ENCODE measurements at places on chromosomes 11 and 22.

- no peak for DNase-seq
Measured at GRCh38 chr11:132408877-132409276, 1038.5 kb downstream of the NTM start.

GRCh38 chr22:36256478-36256877 lies 3.5 kb downstream of the APOL1 start:
- no peak for DNase-seq

DNA sequence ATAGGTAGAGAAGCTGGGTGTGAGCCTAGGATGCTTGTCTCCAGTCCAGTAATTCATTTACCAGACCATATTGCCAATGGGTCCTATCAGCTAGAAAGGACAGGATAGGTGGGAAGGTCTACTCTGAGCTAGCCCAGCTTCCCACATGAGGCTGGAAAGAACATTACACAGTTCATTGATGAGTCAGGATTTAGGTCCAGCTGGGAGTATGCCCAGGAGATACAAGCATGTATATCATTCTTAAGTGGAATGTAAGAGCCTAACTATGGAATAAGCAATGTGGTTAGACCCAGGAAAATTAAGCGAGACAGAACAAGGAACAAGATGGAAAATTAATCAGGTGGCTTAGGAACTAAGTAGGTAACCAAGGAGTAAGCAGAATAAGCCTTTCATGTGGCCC lies 59.0 kb upstream of the TBCEL start:
- DNase-seq, result no peak

- no peak for DNase-seq
Measured at GRCh38 chr11:100182927-100183326, 504.2 kb upstream of the ARHGAP42 start.

GRCh38 chr11:124865181-124865901 lies at the start of gene ROBO3:
Gene ROBO3 (plus strand): TSS chr11:124865432. CDS start chr11:124865578, 146 bp downstream.
- DNase-seq, result no peak

DNA sequence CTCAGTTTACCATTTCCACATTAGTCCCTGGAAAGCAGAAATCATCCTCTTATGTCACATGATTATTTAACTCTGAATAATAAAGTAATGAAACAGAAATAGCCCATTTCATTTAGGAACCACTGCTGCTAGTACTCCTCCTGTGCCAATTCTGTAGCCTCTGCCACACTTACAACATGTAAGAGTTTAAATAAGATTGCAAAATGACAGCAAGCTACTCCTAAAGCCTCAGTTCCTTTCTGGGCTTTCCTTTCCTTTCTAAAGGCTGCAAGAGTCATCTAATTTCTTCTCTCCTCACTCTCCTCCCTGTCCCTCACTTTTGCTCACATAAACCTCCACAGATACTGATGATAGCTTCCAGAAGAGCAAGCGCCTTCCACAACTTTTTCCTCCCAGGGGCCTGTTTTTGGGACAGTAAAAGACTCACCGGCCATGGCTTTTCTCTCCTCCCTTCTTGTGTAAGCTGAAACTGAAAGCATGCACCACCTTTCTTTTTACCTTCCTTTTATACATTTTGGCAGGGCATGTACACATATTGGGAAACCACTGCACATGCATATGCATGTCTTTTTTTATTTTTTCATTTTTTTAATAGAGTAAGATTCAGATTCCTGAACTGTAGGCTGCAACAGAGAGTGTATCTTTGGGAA lies 38.5 kb downstream of the CARD18 start:
- no peak for DNase-seq

DNA sequence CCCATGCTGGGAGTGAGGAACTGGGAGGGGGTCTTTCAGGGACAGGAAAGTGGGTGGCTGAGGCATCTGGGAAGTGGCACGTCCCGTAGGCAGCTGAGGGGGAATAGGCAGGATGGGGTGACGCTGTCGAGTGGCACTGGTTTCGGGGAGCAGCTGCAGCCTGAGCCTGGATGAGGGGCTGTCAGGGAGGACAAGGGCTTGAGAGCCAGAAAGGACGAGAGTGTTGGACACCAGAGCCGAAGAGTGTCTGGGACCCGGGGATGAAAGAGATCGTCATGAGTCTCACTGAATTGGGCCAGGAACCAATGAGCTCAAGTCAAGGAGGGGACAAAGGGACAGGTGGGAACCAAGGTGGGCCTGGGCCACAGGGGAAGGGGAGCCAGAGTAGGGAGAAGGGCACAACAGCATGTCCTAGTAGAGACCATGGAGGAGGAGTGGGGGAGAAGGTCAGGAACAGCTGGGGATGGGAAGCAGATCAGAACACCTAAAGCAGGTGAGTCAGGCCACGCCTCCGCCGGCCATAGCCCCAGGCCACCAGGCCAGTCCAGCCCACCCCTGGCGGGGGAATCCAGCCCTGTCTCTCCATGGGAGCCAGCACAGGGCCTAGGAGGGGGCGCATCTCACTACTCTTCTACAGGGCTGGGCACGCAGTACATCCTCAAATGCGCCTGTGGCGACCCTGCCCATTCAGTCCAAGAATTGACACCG lies 4.2 kb downstream of the RAB3IL1 start:
- DNase-seq, result no peak

DNA sequence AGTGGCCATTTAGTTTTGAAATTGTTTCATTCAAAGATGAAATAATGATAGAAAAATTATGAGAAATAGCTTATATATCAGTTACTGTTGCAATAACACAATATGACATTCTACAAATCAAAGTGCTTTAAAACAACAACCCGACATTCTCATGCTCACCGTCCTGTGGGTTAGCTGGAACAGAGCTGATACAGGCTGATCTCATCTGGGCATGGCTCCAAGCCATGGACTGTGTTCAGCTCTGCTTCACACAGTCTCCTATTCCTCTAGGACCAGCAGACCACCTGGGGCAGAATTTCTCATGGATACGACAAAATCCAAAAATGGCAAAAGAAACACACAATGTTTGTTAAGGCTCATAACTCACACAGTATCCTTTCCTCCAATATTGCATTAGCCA lies 178.6 kb downstream of the CNTN5 start:
- no peak for DNase-seq

- no peak for DNase-seq
Measured at GRCh38 chr11:133692126-133692934, 153.0 kb downstream of the SPATA19 start.

GRCh38 chr22:41713004-41713403 lies 13.7 kb downstream of the MEI1 start:
- DNase-seq, result no peak

DNA sequence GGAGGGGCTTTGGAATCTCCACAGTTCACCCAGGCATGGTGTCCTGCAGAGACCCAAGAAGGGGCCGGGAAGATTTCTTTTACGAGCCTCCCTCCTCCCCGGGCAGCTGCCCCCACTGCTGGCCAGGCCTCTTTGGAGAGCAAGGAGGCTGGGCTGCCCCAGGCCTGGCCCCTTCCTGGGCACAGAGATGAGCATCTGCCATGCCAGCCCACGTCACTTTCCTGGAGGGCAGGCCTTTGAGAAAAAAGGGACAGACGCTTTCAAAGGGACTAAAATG lies 60.5 kb upstream of the FGF3 start:
- no peak for DNase-seq

DNA sequence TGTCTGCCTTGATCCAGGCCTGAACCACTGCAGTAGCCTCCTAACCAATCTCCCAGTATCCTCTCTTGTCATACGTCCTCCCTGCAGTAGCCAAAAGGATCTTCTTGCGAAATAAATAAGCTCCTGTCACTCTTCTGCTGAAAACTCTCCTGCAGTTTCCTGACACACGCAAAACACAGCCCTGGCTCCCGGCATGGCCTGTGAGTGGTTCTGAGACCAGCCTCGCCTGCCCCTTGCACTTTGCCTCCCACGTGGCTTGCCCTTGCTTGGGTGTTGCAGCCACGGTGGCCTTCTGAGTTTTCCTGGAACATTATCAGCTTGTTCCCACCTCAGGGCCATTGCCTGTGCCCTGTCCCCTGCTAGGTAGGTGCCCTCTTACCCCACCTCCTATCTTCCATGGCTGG lies 7.2 kb downstream of the ZC3H7B start:
- DNase-seq, result no peak

- DNase-seq, result no peak
Measured at GRCh38 chr22:48794906-48795305, 1032.8 kb downstream of the BRD1 start.

DNA sequence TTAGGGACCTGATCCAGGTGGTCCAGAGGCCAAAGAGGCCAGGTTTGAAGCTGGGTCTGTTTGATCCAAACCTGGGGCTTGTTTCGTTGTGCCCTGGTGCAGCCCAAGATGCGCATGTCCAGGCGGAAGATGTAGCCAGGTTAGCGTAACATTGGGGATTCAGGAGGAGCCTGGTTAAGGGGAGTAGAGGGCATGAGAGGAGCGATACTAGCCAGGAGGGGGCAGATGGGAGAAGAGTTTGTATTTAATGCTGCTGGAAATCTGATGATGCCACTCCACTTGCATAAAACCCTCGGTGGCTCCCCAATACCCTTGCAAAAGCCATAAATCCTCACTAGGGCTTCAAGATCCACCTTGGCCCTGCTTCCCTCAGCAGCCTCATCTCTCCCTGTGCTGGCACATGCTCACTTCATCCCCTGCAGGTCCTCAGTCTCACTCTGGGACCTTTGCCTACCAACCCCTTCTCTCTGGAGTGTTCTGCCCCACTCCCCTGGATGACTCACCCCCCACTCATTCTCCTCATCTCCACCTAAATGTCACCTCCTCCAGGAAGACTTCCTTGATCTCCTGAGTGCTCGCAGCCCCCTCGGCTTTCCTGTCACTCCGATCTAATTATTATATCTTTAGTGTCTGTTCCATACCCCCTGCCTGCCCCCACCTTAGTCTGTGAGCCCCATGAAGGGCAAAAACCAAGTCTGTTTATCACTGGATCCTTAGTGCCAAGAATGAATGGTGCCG lies 95.9 kb downstream of the MIAT start:
- DNase-seq, result no peak

GRCh38 chr22:47124451-47124881 lies 362.0 kb downstream of the TBC1D22A start:
- no peak for DNase-seq

- DNase-seq, result no peak
Measured at GRCh38 chr22:25076336-25076735, 123.3 kb upstream of the CRYBB3 start.

GRCh38 chr22:36977947-36978660 lies 41.1 kb downstream of the TST start:
- DNase-seq, result peak; percentile 71

- no peak for DNase-seq
Measured at GRCh38 chr22:19862619-19863246, 8.1 kb upstream of the GNB1L start.

DNA sequence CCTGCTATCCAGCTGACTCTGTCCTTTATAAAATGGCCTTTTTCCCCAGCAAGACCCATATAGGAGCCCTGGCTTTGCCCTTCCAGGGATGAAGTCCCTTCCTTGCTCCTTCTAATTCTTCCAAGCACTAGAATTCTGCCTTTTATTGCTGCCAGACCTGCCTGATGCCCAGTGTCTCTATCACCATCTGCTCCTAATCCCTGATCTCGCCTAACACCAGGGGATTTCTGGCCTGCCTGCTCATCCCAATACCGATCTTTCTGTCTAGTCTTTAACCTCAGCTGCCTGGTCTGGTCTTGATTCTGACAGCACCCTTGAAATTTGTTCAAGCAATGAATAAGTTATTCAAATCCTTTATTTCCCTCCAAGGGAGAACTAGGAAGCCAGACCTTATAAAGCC lies 150.2 kb downstream of the SPON1 start:
- no peak for DNase-seq

DNA sequence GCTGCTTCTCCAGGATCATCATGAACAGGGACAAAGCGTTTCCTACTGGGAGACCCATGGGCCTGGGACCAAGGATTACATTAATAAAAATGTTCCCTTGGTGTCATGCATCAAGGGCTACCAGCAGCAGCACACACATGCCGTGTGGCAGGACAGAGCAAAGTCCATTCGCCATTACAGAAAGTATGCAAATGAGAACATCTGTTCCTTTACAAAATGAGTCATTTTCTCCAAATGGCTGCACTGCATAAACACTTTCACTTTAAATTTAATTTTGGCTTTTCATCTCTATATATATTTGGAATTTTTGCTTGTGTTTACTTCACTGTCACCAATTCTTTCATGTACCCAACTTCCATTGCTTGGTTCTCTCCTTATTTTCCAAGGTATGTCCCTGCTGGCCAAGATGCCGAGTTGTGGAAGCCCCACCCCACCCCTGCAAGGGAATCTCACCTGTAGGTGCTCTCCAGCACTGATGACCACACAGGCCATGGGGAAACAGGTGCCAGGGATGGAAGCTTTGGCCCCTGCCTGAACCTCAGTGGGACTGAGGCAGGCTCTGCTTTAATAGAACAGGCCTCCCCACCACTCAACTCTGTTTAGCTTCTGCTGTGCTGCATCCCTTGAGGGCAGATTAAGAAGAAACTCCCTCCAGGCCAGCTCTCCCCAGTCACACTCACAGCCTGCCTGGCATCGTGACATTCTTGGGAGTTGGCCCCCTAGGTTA lies 15.6 kb upstream of the GNAZ start:
- no peak for DNase-seq

GRCh38 chr22:47060718-47061117 lies 298.3 kb downstream of the TBC1D22A start:
- DNase-seq, result no peak

GRCh38 chr11:61532134-61533038 lies 23.8 kb downstream of the LRRC10B start:
- peak; percentile 15 for DNase-seq
